NCI-H1105 (cell line): ENCODE measurements at places on chromosomes 6 and 20.

GRCh38 chr6:35452183-35453090 lies at the start of gene FANCE:
TSS of gene FANCE (plus strand) at chr6:35452338. CDS start at chr6:35452546, 208 bp downstream.
- peak; percentile 90 for DNase-seq

- no peak for DNase-seq
These were observed 911.0 kb upstream of the CITED2 start for GRCh38 chr6:140285471-140285870.

DNA sequence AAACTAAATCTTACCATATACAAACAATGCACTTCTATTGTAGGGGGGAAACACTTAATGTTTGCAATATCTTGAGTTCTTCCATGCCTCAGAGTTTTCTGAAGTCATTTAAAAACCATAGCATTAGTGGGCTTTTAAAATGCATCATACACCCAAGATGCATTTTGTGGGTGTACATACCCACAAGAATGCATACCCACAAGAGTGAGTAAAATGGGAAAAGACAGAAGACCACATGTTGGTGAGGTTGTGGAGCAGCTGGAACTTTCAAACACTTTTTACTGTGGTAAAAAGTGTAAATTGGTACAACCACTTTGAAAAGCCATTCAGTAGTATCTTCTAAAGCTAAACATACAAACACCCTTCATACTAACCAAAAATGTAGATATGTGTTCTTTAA lies 57.5 kb downstream of the CYB5R4 start:
- no peak for DNase-seq

DNA sequence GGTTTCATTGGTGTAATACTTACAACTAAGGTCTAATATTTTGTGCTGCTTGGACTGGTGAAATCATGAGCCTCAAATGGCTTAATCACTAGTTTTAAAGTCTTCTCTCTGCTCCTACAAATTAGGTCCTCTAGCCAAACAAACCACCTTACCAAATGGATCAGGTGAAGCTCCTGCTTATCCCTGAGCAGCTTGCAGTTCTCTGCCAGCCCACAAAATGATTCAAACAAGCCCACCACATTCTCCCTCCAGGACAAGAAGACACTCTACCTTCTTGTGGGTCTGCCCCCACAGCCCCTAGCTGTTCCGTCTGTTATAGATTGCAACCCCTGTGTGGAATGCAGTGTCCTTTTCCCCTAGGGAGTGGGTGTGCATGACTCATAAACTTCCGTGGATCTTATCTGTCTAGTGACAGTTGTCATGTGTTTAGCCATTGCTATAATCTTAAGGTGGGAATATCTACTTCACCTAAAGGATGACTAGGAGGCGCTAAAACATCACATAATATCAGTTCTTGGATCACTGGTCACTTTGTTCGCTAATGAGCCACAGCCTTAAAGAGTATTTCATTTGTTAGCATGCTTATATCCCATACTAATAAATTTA lies 940.5 kb upstream of the MANEA start:
- DNase-seq, result no peak

DNA sequence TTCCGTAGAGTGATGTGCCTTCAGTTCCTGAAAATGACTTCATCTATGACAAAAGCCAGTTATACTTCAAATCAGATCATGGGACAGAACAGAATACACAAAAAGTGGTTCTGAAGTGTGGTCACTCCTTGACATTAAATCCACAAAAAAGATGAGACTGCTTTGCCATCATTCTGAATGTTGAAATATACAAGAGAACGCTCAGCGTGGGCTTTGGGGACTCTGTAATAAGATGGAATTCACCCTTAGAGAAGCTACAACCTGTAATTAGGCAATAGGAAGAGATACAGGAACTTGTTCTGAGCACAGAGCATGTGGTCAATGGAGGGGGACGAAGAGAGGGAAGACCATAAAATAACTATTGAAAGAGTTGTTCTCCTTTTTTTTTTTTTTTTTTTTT lies 184.3 kb downstream of the CARMIL1 start:
- no peak for DNase-seq

- no peak for DNase-seq
These were observed 148.7 kb upstream of the JARID2 start for GRCh38 chr6:15096894-15097837.
